ENCODE measurements at places on chromosomes 5 and 9.

DNA sequence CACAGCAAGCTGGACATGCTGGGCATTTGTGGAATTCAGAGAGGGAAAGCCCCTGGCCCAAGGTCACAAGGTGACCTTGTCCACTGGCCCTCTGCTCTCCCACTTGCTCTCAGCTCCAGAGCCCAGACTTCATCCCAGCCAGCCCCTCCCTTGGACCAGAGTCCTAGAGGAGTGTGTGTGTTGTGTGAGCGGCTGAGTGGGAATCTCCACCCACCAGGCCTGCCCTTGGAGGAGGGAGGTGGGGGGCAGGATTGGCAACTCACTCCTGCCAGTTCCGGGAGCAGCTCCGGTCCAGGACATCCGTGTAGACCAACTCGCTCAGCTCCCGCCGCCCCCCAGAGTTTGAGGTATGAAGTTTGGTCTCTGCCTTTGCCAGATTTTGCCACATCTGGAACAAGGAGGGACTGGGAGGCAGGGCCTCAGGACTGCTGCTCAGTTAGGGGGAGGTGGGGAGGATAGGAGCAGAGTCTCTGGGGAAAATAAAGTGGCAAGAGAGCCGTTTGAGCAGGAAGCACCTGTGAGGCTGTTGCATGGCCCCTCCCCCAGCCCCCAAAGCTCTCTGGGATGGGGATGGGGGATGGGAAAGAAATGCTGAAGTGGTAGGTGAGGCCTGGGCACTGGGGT lies 1.4 kb downstream of the MZB1 start:
- no peak for DNase-seq

GRCh38 chr5:102924963-102925362 lies 169.9 kb downstream of the PAM start:
- DNase-seq: no peak

DNA sequence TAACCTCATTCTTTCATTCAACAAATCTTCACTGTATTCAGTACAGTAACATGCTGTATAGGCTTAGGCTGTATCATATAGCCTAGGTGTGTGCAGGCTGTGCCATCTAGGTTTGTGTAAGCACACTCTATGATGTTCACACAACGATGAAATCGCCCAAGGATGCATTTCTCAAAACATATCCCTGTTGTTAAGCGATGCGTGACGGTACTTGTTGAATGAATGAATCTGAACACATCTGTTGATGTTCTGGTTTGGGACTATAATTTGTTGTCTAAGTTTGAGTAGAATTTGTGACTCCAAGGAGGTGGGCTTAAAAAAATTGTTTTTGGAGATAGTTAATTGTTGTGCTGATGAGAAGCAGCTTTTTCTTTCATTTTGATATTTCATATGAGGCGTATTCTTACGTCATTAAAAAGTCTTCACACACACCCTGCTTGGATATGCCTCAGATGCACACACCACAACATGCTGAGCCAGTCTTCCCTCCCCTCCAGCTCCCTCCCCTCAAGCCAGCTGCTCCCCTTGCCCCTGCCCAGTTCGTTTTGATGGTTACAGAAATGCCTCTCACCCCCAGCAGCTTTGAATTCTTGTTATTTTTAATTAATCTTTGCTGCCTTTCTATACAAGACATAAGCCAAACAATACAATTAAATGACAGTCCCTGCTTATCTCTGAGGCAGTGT lies 5.5 kb upstream of the PSAT1 start:
- DNase-seq: no peak

GRCh38 chr5:112694853-112695709 lies 42.6 kb upstream of the APC start:
- no peak for DNase-seq

DNA sequence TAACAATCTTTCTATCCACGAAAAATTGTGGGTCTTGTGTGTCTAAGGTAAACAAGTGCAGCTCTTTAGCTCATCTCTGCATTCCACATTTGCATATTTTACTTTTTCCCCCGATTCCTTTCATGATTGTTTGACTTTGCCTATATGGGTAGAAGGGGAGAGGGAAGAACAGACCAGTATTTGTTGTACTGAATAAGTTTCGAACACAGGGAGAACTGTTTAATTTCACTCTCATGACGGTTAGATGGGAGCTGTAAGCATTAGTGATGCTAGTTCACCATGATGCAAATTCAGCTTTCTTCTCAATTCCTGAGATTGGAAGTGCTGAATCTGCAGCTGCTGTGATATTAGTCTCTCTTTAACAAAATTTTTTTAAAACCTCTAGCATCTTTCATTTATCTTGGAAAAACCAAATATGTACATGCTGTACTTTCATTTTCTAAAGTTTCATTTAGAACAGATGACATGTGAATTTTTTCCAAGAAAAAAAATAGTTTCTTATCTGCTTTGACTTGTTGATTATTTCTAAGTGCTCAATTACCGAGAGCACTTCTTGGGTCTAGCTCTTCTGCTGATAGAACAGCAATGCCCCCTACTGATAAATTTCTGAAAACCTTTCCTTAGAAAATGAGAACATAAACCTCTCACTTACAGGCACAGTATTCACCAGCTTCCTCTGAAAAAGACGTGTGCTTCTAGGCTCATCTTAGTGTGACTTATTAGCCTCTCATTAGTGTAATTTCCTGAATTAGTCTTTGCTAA lies 149.5 kb downstream of the BAAT start:
- no peak for DNase-seq

- DNase-seq: no peak
Measured at GRCh38 chr5:90134892-90135291, 274.7 kb downstream of the CETN3 start.

- no peak for DNase-seq
Measured at GRCh38 chr9:131259916-131260597, 16.3 kb downstream of the FAM78A start.

DNA sequence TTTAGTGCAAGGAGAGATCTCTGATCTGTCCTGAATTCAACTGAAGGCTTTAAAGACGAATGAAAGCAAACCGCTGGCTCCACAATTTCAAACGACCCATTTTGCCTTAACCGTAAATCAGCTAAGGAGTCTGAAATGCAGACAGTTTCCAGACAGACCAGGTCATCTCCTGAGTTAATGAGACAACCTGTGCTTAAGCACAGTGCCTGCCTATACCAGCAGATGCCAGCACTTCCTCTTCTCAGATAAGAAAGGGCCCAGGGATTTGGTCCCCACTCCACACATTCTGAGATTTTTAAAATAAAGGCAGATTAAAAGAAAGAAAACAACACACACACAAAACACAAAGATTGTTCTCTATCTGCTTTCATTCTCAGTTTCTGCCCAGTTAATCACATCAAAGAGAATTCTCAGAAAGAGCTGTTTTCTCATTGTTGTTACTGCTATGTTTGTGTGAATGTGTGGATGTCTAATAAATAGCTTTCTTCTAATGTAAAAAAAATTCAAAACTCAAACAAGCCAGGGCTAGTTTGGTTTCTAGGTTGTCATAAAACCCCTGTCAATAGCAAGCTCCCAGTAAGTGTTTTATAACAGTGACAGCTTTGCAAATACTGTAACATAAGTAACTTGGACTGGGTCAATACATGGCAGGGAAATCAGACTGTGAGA lies 157.7 kb upstream of the SLC24A2 start:
- no peak for DNase-seq

DNA sequence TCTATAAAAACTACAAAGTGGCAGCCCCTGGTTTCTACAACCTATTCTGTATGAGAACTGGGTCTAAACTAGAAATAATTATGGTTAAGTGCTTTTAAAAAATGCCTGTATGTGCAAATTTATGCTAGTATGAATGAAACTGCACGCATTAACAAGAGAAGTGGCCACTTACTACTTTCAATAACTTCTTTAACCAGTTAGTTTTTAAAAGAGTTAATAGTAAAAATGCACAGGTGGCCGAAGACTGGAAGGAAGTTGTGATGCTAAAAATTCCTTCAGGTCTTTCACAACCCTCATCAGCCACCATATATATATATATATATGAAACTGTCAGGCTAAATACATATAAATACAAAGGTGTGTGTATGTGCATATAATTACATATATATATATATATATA lies 36.8 kb downstream of the SHISAL2B start:
- DNase-seq: no peak

GRCh38 chr5:140424135-140424534 lies 22.5 kb downstream of the ANKHD1 start:
- no peak for DNase-seq

All from effector CD4-positive, alpha-beta T cell (primary cell).